Right cardiac atrium (tissue), 5 donors: ENCODE measurements at places on chromosomes 4 and X. TPM values are rescaled to one million over a fixed set of nuclear protein-coding genes. Genes with fewer than 3 reads are reported as not detected.

CSAG2 gene
- not detected for total RNA-seq

NIPAL1 gene
- 0.23 TPM for total RNA-seq

MAB21L2 gene
- 0.31 TPM for total RNA-seq

MMRN1 gene
- total RNA-seq = 5.8 TPM
